IMR-90 (cell line): ENCODE measurements at places on chromosomes 13 and 19. TPM values are rescaled to one million over a fixed set of nuclear protein-coding genes. Genes with fewer than 3 reads are reported as not detected.

DNA sequence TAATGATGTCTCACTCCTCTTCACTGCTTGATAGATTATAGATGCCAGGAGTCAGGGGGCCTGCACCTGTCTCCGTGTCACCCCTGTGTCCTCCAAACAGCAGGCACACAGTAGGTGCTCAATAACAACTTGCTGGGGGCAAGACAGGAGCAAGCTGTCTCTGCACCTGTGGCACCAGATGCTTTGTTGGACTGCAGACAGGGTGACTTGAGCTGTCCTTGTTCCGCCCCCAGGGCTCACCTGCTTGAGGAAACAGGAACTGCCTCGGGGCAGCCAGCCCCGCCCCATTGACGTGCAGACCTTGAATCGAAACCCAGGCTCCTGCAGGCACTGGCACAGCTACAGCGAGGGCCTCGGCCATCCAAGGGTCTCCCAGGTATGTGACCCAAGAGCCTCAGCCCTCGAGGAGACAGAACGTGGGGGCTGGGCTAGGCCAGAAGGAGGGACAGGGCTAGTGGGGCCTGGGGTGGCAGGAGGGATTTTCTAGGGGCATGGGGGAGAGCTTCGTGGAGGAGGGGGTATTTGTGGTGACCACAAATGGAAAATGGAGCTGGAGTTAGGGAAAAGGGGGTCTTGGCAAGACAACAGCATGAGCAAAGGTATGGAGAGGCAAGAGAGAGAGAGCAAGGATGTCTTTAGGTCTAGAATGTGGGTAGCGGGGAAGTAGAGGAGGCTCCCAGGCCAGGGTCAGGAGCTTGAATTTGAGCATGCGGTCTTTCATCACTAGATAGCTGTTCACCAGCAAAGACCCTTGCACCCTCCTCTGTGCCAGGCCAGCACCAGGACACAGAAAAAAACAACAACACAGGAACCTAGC, at the start of gene HSH2D:
HSH2D (plus strand) TSS at position 287 of the 817 bp plus-strand sequence. CDS start 5,066 bp downstream, outside the sequence.
- no peak for DNase-seq

- DNase-seq, result no peak
Measured at GRCh38 chr19:45403781-45404556, 900 bp downstream of the PPP1R13L start.

The C19orf85 gene
- total RNA-seq, result not detected in 2 replicates

DNA sequence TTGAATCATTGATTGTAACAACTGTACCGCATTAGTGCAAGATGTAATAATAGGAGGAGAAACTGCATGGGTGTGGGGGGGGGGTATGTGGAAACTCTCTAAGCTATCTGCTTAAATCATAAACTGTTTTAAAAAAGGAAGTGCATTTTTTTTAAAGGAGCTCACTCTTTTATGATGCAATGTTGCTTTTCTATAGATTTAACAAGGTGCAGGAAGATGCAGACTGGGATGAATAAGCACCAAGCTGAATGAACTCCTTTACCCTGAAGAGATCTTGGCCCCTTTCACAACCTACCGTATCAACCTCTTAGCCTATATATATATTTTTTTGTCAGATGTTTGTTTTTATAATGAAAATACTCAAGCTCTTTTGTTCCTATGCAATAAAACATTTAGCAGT, 95.9 kb downstream of the AKAP11 start:
- DNase-seq, result no peak

The IQCN gene
- 0.18 and 0.28 TPM in 2 replicates for total RNA-seq

The SULT2A1 gene
- total RNA-seq, result not detected in 2 replicates

GRCh38 chr19:46068345-46069258, 27.8 kb upstream of the IGFL4 start:
- DNase-seq, result peak; percentile 82

DNA sequence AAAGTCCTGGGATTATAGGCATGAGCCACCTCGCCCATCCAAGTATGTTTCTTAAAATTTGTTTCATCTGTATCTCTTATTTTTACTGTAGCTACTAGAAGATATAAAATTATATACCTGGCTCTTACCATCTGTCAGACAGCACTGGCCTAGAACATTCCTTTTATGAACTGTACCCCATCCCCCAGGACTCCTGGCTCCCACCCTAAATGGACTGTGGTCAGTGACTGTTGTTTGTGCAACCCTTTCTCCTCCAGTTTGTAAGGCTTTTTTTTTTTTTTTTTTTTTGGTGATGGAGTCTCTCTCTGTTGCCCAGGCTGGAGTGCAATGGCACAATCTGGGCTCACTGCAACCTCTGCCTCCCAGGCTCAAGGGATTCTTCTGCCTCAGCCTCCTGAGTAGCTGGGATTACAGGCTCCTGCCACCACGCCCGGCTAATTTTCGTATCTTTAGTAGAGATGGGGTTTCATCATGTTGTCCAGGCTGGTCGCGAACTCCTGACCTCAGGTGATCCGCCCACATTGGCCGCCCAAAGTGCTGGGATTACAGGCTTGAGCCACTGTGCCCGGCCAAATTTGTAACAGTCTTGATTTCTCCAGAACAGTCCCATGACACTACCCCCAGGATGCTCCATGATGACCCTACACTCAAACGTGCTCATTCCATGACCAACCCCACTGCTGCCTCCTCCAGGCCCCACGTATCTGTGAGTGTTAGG, 2.5 kb downstream of the NDUFA3 start:
- no peak for DNase-seq
